Subcutaneous preadipocyte (primary cell): ENCODE measurements at places on chromosomes 7 and 10. TPM values are rescaled to one million over a fixed set of nuclear protein-coding genes. Genes with fewer than 3 reads are reported as not detected.

KLF14 gene
- total RNA-seq, result 0.20 and 0.37 TPM in 2 replicates

LEP gene
- under 0.01 TPM in 1 of 2 replicates, not detected in the other for total RNA-seq

MSS51 gene
- 1.5 and 2.5 TPM in 2 replicates for total RNA-seq

ZNF107 gene
- 4.0 and 4.7 TPM in 2 replicates for total RNA-seq

ITGB8 gene
- total RNA-seq, result 0.39 and 11.8 TPM in 2 replicates

SFXN2 gene
- 9.6 TPM in 2 replicates for total RNA-seq

GDF2 gene
- not detected in 2 replicates for total RNA-seq

THSD7A gene
- under 0.01 TPM in 2 replicates for total RNA-seq

PRSS37 gene
- total RNA-seq, result not detected in 2 replicates

PLXNA4 gene
- 2.2 TPM in 2 replicates for total RNA-seq
